Neural progenitor cell (in vitro differentiated cells): ENCODE measurements at places on chromosomes 1 and 21. TPM values are rescaled to one million over a fixed set of nuclear protein-coding genes. Genes with fewer than 3 reads are reported as not detected.

DNA sequence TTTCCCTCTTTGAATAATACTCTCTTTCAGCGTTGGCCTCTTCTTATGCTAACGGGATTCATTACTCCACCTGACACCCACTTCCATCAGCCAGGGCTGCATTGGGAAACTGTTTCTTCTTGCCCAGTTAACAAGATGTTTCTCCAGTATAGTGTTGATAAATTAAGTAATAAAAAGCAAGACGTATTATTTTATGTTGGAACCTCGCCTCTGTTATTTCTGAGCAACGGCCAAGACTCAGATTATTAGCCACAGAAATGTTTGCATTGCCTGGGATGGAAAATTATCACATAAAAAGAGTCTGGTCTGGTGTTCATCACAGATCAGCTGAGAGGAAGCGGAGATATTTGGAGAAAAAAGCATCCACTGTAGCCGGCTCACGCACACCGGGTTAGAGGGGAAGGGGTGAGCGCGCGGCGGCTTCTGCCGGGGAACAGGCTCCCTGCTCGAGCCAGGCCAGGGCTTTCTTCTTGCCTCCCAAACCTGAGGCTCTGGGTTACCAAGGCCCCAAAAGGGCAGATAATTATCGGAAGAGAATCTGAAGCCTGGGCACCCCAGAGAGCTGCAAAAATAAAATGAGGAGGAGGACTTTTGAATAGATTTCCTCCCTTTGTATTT, 189.5 kb downstream of the PRDM16 start:
- H3K4me1 ChIP-seq, result peaks cover 4% of the 10 kb centered on the region
- no peak for DNase-seq
- H3K27me3 ChIP-seq, result no peaks in the 10 kb centered on the region
- no peak overlapping the region for H3K27ac ChIP-seq
- no peak overlapping the region for H3K4me3 ChIP-seq
- no peaks in the 10 kb centered on the region for H3K36me3 ChIP-seq

DNA sequence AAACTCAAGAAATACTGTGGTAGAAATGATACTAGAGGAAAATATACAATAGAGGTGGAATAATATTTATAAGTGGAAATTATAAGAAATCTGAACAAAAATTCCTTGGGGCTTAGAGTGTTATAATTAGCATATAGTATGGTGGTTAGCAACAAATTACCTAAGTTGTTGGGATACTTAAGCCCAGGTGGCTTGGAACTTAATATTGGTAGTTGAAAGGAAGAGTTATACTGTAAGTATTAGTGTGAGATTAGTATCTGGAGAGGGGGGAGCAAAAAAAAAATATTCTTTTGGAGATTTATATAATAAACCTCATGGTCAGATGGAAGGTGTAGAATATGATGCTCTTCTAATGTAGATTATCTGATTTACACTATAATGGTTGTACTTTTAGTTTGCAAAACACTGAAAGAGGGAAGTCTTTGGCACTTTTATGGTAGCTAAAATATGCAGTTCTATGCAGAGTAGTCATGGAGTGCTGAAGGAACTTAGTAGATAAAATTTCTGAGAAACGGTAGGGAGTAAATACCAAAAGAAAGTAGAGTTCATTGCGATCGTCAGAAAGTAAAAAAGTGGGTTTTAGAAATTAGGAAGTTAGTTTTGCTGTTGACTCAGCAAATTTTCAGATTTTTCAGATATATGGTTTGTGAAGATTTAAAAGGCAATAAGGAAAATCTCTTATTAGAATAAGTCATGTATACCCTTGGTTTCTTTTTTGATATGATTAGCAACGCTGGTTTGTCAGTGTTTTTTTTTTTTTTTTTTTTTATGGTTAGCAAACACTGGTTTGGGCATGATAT, 45.7 kb downstream of the MTF2 start:
- no peaks in the 10 kb centered on the region for H3K4me1 ChIP-seq
- H3K27ac ChIP-seq, result no peak overlapping the region

GRCh38 chr1:231338270-231339128, at the start of gene SPRTN:
Gene SPRTN (plus strand): TSS chr1:231338293. CDS start chr1:231338384, 91 bp downstream.
- DNase-seq, result peak; percentile 73
- H3K27me3 ChIP-seq, result no peaks in the 10 kb centered on the region
- H3K27ac ChIP-seq, result peak within 1 kb of the TSS; percentile 89
- H3K4me1 ChIP-seq, result peaks cover 41% of the 10 kb centered on the region
- peak within 1 kb of the TSS; percentile 96 for H3K4me3 ChIP-seq

GRCh38 chr1:221717485-221717853, 24.4 kb downstream of the DUSP10 start:
- H3K27me3 ChIP-seq, result no peaks in the 10 kb centered on the region
- no peak overlapping the region for H3K4me3 ChIP-seq
- no peaks in the 10 kb centered on the region for H3K36me3 ChIP-seq

- no peaks in the 10 kb centered on the region for H3K27me3 ChIP-seq
- no peak for DNase-seq
- H3K4me3 ChIP-seq, result no peak overlapping the region
These were observed 16.8 kb upstream of the BRINP3 start for GRCh38 chr1:190494451-190494850.

Gene TARS2
- total RNA-seq, result 29.6 and 29.8 TPM in 2 replicates

Gene CD52
- 2.5 and 7.3 TPM in 2 replicates for total RNA-seq

Gene SOX13
- 27.8 and 28.6 TPM in 2 replicates for total RNA-seq

DNA sequence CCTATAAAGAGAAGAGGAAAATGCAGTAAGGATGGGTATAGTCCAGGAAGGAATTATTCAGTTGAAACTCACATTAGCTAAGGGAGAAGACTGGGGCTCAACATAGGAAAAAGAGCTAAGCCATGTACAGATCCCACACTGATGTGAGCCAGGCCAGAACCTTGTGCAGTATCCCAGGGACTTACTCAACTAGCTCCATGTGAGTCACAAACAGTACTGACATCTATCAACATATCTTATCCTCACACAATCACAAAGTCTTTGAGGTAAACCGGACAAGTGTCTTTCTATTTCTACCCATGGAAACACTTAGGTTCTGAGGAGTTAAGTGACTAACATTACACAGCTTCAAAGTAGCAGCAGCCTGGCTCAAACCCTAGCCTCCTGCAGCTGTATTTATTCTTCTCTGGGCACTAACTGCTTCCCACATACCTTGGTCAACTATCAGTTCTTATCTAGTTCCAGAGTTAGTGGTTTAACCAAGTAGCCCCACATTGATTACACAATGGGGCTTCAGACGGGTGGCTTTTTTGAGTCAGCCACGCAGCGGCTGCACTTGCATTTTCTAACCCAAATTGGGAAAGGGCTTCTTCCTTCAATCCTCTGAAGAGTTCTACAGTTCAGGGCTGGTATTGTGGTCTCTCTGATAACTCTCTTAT, 9.5 kb downstream of the CD5L start:
- no peak overlapping the region for H3K4me3 ChIP-seq
- no peaks in the 10 kb centered on the region for H3K36me3 ChIP-seq
- DNase-seq, result no peak
- H3K27ac ChIP-seq, result no peak overlapping the region
- no peaks in the 10 kb centered on the region for H3K4me1 ChIP-seq

DNA sequence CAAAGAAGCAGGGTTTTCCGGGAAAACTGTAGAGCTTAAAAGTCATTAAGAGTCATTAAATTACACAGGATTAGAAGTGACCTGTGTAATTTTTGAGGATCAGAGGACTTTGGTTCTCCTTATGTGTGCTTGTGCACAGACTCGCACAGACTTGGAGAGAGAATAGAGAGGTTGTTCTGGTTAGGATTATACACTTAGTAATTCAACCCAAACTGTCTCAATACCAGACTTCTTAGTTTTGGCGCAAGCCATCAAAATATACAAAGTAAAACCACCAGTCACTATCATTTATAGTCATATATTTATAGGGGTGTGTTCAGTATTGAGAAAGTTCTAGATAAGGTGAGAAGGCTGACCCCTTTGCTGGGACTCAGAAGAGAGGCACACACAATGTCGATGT, 112.3 kb downstream of the HLX start:
- H3K36me3 ChIP-seq, result no peaks in the 10 kb centered on the region
- no peaks in the 10 kb centered on the region for H3K27me3 ChIP-seq
- no peak overlapping the region for H3K4me3 ChIP-seq
- H3K4me1 ChIP-seq, result peaks cover 15% of the 10 kb centered on the region
- H3K27ac ChIP-seq, result no peak overlapping the region

- no peaks in the 10 kb centered on the region for H3K27me3 ChIP-seq
- DNase-seq, result no peak
- no peaks in the 10 kb centered on the region for H3K36me3 ChIP-seq
- no peak overlapping the region for H3K4me3 ChIP-seq
These were observed 170.4 kb upstream of the KCNK2 start for GRCh38 chr1:214912127-214912526.

DNA sequence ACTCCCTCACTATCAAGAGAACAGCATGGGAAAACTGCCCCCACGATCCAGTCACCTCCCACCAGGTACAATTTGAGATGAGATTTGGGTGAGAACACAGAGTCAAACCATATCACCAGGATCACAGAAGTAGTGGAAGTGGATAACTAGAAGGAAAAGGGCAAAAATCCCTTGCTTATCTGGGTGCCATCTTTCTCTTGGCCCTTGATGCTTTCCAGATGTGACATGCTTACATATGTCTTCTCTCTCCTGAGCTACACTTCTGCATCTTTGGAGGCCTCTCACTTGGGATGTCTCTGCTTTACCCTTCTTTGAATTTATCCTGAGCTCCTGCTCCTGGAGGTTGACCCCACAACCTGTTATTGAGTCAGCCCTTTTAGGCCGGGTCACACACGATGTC, 57.6 kb upstream of the APOBEC4 start:
- peaks cover 5% of the 10 kb centered on the region for H3K4me1 ChIP-seq
- DNase-seq, result no peak
- H3K27ac ChIP-seq, result no peak overlapping the region
- H3K27me3 ChIP-seq, result no peaks in the 10 kb centered on the region
- H3K4me3 ChIP-seq, result no peak overlapping the region

DNA sequence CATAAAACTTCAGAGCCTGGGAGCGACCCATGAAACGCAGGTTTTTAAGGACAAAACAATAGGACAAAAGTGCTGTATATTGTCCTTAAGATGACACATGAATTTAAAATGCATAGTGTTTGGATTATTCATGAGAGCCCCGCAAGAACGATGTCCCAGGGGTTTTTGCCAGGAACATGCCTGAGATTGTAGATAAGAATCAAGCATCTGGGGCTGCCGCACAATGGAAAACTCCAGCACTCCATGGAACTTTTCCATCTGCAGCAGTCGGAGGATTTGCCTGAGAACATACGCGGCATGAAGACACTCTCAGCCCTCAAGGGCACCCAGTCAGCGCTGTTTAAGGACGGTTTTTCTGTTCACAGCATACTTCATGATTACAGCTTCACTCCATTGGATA, 5.3 kb upstream of the ERG start:
- DNase-seq, result no peak
- H3K4me1 ChIP-seq, result no peaks in the 10 kb centered on the region
- H3K27me3 ChIP-seq, result no peaks in the 10 kb centered on the region
- H3K27ac ChIP-seq, result no peak overlapping the region
- no peak overlapping the region for H3K4me3 ChIP-seq

- no peak overlapping the region for H3K4me3 ChIP-seq
- DNase-seq, result no peak
- no peaks in the 10 kb centered on the region for H3K36me3 ChIP-seq
- H3K4me1 ChIP-seq, result no peaks in the 10 kb centered on the region
- H3K27me3 ChIP-seq, result no peaks in the 10 kb centered on the region
These were observed 356.7 kb upstream of the TMPRSS15 start for GRCh38 chr21:18760247-18760646.

Gene TRNP1
- total RNA-seq, result 0.59 and 2.0 TPM in 2 replicates

DNA sequence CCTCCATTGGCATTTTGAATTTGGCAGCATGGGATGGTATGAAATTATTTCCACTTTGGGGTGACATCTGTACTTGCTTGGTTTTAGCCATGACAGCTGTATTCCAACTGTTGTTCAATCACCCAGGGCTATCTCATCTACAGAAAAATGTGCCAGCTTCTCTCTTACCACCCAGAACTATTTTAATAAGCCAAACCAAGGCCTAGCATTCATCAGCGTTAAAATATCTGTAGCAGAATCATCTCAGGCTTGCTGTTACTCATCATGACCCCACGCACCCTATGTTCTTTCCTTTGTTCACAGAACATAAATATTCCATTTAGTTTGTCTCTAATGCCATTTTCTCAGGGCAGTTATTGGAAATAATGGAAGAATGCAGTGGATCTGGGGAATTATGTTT, 49.8 kb downstream of the GIPC2 start:
- H3K4me1 ChIP-seq, result no peaks in the 10 kb centered on the region
- H3K27ac ChIP-seq, result no peak overlapping the region
- H3K36me3 ChIP-seq, result no peaks in the 10 kb centered on the region
- H3K27me3 ChIP-seq, result no peaks in the 10 kb centered on the region
- H3K4me3 ChIP-seq, result no peak overlapping the region

GRCh38 chr1:5662744-5663126, 329.5 kb downstream of the NPHP4 start:
- no peaks in the 10 kb centered on the region for H3K36me3 ChIP-seq
- no peak overlapping the region for H3K4me3 ChIP-seq
- H3K27me3 ChIP-seq, result no peaks in the 10 kb centered on the region
- DNase-seq, result no peak
- H3K4me1 ChIP-seq, result no peaks in the 10 kb centered on the region

- no peaks in the 10 kb centered on the region for H3K36me3 ChIP-seq
- H3K4me1 ChIP-seq, result no peaks in the 10 kb centered on the region
- no peaks in the 10 kb centered on the region for H3K27me3 ChIP-seq
- no peak overlapping the region for H3K27ac ChIP-seq
- no peak overlapping the region for H3K4me3 ChIP-seq
These were observed 42.8 kb downstream of the UBASH3A start for GRCh38 chr21:42446531-42446930.

- H3K27me3 ChIP-seq, result no peaks in the 10 kb centered on the region
- H3K27ac ChIP-seq, result no peak overlapping the region
- no peak for DNase-seq
- no peaks in the 10 kb centered on the region for H3K36me3 ChIP-seq
- peaks cover 4% of the 10 kb centered on the region for H3K4me1 ChIP-seq
These were observed 323.0 kb downstream of the CAMTA1 start for GRCh38 chr1:7108251-7108650.
